Stimulated activated CD8-positive, alpha-beta memory T cell treated with anti-CD3 and anti-CD28 coated beads, Interleukin-7, amount 100 ng/mL, for 48 hours (primary cell): ENCODE measurements at places on chromosomes 2 and 18.
A peak's percentile ranks its signal among the peaks of the same experiment; 100 is the strongest.

DNA sequence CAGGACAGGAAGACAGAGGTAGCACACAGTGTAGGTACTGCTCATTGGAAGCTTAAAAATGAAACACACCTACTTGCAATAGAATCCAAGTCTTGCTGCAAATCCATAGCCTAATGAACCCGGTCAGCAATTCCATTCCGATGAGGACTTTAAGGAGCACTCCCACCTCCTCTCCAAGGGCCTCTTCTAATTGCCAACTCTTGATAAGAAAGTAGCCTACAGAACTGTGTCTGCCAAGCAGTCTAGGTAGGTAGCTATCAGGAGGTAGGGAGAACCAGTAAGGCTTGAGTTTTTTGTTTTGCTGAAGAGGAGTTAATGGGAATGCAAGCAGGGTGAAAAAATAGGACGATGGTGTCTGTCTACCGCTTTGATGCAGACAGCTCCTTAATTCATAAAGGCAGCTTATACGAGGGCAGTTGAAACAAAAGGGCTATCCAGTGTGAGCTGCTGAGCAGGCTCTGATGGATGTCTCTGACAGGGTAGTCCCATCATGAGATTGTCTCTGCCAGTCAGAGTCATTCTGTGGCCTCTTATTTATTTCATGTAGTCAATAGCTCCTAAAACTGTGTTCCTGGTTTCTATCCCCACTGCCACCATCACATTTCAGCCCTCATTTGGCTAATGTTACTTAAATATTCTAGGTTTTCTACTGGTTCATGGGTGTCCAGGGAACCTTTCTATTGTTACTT is 155.6 kb upstream of the DNMT3A start:
- DNase-seq = no peak

DNA sequence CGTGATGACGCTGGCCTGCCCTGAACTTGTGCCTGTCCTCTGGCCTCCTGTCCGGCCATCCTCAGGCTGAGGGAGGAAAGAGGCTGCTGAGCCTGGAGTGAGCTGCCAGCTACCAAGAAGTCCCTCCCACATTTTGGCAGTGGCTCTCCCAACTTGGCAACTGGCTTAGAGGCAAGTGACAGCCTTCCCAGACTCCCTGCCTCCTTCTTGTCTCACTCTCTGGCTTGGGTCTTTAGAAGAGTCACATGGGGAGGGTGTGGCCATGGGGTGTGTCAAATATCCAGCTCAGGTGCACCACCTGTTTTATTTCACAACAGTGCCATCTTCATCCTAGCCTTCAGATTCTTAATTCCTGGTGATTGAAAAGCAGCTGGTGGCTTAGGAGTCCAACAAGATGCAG is 222.9 kb downstream of the PRKCE start:
- DNase-seq = no peak

DNA sequence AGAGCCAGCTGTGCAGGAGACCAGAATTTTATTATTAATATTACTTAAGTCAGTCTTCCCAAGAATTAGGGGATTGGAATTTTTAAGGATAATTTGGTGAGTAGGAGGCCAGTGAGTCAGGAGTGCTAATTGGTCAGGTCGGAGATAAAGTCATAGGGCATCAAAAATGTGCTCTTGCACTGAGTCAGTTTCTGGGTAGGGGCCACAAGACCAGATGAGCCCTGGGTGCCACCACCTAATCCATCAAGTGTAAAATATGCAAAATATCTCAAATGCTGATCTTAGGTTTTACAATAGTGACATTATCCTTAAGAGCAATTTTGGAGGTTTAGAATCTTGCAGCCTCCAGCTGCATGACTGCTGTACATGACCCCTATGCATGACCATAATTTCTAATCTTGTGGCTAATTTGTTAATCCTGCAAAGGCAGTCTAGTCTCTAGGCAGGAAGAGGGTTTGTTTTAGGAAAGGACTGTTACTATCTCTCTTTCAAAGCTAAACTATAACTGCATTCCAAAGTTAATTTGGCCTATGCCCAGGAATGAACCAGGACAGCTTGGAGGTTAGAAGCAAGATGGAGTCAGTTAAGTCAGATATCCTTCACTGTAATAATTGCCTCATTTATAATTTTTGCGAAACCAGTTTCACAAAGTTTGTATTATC is 215.9 kb downstream of the RNF152 start:
- DNase-seq = no peak

DNA sequence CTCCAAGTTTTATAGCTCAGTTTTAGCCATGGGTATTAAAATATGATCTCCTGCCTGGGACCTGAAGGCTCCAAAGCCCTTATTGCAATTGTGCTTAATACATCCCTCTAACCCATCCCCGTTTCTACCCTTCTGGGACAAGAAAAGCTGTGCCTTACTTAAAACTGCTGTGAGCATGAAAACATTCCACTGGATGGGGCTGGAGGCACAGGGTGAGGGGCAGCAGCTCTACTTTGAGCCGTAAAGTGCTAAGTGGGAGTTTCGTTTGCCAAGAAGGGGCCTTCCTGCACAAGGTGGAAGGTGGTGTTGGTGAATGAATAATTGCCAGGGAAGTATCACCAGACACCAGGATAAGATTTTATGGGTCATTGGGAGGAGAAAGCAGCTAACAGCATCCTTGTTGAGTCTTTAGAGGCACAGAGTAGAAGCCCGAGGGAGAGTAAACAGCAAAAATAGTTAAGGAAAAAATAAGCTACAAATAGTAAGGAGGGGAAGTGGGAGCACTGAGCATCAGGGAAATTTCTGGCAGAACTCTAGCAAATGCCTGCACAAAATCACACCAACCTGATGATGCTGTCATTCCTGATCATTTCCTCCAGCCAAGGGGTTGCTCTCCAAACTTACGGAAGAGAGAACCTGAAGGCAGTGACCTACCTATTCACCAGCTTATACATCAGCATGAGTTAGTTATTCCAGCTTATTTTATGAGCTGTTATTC is 218.4 kb downstream of the MREG start:
- DNase-seq = no peak

- DNase-seq = no peak
These were observed 208.8 kb downstream of the LDLRAD4 start for GRCh38 chr18:13427354-13427753.

DNA sequence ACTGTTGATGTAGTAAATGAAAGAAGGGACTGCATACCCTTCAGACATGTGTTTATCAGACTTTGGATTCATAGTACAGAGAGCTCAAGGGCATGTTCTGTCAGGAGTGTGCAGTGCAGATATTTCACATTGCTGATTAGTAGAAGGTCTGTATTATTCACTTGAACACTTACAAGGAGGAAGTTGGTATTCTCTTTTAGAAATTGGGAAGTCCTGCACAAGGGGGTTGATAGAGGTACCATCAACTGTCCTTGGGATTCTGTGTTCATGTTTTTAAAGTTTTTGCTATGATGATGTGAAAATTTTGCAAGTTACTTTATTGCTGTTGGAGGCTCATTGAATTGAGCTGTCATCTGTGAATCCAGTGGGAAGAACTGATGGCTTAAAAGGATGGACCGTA is 6.7 kb downstream of the PSMD1 start:
- no peak for DNase-seq

DNA sequence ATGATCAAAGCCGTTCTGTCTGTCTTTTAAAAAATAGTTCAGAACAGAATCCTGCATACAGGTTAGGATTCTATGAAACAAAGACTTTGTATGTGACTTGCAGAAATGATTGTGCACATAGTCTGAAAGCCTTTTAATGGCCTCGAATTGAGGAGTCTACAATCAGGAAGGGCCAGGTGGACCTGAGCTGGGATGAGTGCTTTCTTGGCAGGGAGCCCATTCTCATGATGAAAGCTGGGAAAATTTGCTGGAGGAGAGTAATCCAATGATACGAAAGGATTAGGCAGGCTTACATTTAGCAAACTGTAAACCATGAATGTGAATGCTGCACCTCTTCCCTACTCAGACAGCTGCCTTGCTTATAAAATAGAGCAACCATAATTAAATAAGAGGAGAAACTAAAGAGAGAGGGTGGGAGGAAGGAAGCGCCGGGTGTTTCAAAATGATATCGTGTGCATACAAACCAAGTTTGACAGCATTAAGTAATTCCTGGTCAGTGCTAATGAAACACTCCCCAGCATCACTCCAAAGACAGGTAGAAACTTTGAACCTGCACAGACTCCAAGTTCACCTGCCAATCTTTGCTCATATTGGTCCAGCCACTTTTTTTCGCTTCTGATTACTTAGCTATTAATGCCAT is 23.7 kb upstream of the CXCR4 start:
- no peak for DNase-seq

DNA sequence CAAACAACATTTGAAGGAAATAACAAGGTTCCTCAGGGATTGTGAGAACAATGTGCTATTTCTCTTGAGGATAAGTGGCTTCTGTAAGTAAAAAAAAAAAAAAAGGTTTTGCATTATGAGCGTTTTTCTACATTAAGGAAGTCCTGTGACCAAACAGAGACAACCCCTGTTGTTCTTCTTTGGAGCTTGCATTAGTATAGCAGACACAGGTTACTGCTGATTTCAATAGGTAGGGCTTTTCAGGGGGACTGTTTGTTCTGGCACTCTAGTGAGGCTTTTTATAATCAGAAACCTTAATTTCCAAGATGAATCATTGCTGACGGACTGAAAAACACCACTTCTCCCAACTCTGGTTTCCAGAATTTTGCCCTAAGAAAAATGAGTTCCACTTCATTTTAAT is 8.2 kb downstream of the DPP10 start:
- DNase-seq = no peak

DNA sequence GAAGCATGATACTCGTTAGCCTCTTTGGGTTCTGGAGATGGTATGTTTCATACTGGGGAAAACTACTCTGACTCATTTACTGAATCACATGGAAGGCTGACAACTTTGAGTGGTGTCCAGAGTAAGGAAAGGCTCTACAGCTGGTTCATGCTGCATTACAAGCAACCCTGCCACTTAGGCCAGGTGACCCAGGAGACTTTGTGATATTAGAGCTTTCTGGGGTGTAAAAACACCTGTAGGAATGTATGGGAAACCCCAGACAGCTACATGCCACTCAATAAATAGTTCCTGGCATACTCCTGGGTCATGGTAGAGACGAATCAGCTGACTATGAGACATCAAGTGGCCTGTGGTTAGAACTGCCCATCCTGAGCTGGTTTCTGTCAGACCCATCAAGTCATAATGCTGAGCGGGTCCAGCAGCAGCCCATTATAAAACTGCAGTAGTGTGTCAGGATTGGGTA is 21.3 kb upstream of the TCF7L1 start:
- DNase-seq = no peak

DNA sequence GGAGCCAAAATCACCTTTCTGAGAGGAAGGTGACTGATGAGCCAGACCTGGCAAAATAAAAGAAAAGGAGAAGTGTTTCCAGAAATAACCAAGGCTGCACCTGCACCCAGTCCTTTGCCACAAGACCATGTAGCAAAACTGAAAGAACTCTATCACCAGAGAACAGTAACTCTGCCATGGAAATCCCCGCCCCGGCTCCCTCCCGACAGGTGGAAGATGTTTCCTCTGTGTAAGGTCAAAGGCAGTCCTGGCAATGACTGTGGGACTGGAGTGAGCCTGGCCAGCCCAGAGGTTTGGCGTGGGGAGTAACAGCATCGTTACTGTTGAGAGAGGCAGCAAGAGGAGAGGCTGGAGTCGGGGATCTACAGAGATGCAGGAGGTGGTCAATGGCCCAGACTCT is 42.3 kb downstream of the SPRED2 start:
- no peak for DNase-seq

- DNase-seq = no peak
These were observed 313.6 kb upstream of the CDH20 start for GRCh38 chr18:61019338-61020301.

DNA sequence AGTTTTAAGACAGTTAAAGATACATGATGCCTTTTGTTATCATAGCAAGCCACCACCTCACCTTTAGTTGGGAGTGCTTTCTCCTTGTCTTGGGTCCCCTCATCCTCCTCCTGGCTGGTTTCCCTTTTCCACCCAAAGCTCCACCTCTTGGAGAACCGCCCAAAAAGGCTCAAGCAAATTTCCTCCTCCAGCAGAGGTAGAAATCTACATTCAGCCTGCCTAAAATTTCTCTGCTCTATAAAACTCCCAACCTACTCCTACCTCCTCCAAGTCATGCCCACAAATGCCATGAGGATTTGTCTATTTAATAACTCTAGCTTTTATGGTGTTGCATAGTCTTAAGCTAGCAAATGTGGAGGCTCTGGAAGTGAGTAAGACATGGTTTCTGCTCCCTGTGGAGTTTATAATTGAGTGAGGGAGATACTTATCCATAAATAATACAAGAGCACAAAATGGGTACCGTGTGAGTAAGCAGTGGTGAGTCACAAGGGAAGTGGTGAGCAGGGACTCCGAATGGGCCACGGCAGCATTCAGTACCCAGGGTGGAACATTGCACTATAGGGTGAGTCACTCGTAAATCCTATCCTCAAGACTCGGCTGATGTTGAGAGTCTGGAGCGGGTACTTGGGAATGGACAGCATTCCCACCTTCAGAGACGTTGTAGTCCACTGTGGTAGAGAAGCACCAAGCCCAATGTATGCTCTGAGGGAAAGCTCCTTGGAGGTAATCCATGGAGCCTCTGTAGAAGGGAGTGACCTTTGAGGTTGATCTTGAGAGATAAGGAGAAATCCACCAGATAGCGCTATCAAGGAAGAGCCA is 146.3 kb downstream of the RTN4 start:
- peak; percentile 21 for DNase-seq

DNA sequence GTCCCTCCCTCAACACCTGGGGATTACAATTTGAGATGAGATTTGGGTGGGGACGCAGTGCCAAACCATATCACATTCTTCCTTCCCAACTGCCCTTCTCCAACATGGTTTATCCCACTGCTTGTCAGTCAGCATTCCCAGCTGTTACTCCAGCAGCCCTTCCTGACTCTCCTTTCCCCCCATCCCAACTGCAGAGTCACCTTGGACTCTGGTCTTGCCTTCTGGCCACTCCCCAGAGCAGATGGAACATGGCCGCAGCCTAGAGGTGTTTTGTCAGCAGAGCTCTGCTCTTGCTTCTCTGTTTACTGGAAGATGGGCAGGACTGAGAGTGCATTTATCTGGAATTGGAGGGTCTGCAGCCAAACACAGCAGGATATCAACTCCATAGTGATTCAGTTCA is 51.2 kb upstream of the MEX3C start:
- DNase-seq = no peak

DNA sequence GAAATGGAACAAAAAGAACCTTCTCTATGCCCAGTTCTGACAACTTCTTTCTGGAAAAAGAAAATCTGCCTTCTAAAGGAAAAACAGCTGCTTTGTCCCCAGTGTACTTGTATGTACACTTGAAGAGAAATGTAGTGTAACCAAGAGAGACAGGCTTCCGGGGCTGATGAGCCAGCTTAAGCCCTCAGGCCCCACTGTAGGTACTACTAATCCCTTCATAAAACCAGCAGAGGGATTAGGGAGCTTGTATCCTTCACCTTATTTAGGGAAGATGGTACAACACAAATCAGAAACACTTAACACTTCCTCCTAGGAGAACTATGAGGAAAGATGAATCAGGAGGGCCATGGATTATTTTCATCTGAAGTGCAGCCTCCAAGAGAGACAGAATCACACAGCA is 18.8 kb upstream of the SUCLG1 start:
- no peak for DNase-seq

- no peak for DNase-seq
These were observed 15.6 kb upstream of the ASAP2 start for GRCh38 chr2:9191041-9191481.
